ENCODE measurements at places on chromosomes 4 and X. TPM values are rescaled to one million over a fixed set of nuclear protein-coding genes. Genes with fewer than 3 reads are reported as not detected.

- H3K36me3 ChIP-seq, result no peaks in the 10 kb centered on the region
- no peak overlapping the region for H3K27ac ChIP-seq
- no peak for DNase-seq
- H3K4me3 ChIP-seq, result no peak overlapping the region
- H3K27me3 ChIP-seq, result no peaks in the 10 kb centered on the region
- no peaks in the 10 kb centered on the region for H3K4me1 ChIP-seq
Observed at GRCh38 chr4:88531549-88531948, 8.0 kb upstream of the PYURF start.

DNA sequence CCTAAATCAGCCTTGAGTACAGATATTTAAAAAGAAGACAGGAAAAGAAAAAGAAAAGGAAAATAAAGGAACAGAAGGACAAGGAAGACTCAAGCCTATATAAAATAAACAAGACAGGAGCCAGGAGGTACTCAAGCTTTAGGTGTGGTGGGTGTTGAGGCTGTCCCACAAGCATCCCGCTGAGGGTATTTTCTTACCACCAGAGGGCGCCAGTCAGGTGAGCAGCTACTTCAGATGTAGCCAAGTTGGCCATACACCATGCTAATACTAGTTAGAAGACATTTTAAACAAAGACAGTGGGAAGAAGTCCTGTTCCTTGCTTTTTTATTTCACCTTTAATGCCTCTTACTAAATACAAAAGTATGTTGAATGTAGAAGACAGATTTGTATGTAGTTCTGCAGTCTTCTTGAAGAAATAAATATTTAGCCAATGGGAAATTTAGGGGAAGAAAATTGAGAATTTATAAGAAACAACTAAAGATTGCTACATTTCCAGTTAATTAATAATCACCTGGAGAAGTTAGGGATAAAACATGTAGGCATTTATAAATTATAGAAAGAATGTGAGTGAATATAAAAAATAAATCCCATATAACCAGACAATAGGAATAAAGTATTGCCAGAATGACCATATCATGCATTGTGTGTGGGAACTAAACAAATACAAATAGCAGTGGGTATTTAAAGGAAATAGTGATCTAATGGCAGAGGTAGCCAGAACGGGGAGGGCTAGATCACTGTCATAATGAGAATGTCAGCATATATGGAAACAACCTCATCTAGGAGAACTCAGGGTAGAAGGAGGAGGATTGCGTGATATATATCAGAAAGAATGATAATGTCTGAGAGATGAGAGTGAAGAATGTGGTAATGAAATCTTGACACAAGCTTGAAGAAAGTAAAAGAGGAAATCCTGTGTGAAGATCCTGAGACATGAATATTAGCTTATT lies 71.0 kb downstream of the MTHFD2L start:
- peak; percentile 84 for DNase-seq
- no peak overlapping the region for H3K27ac ChIP-seq
- no peaks in the 10 kb centered on the region for H3K4me1 ChIP-seq
- no peaks in the 10 kb centered on the region for H3K36me3 ChIP-seq
- H3K4me3 ChIP-seq, result no peak overlapping the region

- H3K4me3 ChIP-seq, result no peak overlapping the region
- no peaks in the 10 kb centered on the region for H3K36me3 ChIP-seq
- no peak overlapping the region for H3K27ac ChIP-seq
- no peak for DNase-seq
Observed at GRCh38 chr4:6591781-6592180, 16.8 kb downstream of the MAN2B2 start.

DNA sequence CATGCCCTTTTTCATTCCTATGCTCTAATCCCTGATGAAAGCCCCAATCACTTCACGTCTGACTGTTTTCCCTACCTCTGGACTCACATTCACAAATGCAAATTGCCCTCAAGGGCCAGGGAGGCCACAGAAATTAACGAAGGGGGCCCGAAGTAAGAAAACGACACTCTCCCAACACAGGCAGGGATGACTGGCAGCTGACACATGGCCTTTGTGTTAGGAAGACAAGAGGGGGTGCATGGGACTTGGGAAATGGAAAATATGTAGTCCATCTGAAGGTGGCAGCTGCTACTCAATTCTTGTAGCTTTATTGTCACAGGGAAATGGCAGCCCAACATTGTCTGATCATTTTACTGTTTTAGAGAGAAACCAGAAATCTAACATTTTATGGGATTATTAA lies 12.3 kb upstream of the SPARCL1 start:
- no peak for DNase-seq
- no peak overlapping the region for H3K27ac ChIP-seq
- no peaks in the 10 kb centered on the region for H3K27me3 ChIP-seq
- no peak overlapping the region for H3K4me3 ChIP-seq
- H3K4me1 ChIP-seq, result no peaks in the 10 kb centered on the region
- no peaks in the 10 kb centered on the region for H3K36me3 ChIP-seq

- no peaks in the 10 kb centered on the region for H3K4me1 ChIP-seq
- no peak overlapping the region for H3K4me3 ChIP-seq
- no peaks in the 10 kb centered on the region for H3K27me3 ChIP-seq
- peaks cover 21% of the 10 kb centered on the region for H3K36me3 ChIP-seq
- H3K27ac ChIP-seq, result no peak overlapping the region
Observed at GRCh38 chr4:87461281-87461700, 38.9 kb downstream of the NUDT9 start.

- no peaks in the 10 kb centered on the region for H3K4me1 ChIP-seq
- H3K36me3 ChIP-seq, result no peaks in the 10 kb centered on the region
- no peak overlapping the region for H3K4me3 ChIP-seq
- DNase-seq, result no peak
Observed at GRCh38 chrX:140697618-140698017, 11.9 kb upstream of the LINC00632 start.

Gene GPRASP2
- 13.9 TPM for total RNA-seq

Gene IL13RA2
- total RNA-seq, result not detected

Gene PDZD11
- 30.4 TPM for total RNA-seq

Gene GLRA3
- total RNA-seq, result 0.09 TPM
